ENCODE measurements at places on chromosomes 11 and 22.
A peak's percentile ranks its signal among the peaks of the same experiment; 100 is the strongest.

- no peak for DNase-seq
These were observed 168.4 kb downstream of the C11orf91 start for GRCh38 chr11:33532257-33532656.

DNA sequence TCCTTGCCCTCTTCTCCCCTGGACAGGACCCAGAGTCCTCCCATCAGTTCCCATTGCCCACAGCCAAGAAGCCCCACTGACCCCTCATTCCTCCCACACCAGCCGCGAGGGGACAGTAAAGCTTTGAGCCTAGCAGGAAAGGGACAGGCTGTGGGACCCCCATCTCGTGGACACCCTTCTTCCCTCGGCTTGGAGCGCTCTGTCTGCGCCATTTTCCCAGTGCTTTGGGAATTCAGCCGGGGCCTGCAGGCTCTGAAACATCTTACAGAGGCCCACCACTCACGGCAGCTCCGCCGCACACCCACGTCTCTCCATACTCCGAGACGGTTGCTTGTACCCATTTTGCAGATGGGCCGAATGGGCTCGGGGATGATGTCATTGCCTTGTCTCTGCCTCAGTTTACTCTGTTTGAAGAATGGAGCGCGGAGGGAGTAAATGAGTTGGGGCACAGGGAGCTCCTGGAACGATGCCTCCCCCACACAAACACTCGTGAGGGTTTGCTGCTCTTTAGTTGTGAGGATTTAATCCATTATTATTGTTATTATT is 447.7 kb downstream of the TBC1D22A start:
- no peak for DNase-seq

DNA sequence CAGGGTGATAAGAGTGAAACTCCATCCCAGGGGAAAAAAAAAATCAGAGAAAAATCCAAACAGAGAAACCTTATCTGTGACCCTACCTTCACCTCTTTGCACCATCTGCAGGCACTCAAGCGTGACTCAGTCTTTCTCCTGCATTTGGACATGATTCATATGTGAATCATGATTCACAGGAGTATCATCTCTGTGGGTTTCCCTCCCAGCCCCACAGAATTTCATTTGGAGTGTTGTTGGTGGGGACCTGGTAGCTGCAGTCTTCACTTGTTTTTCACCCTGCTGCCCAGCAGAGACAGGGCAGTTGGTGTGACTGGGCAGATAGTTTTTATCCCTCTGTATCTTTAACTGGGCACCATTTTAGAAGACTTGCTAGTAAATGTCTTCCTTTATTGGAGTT is 75.7 kb downstream of the DEPDC5 start:
- DNase-seq = peak; percentile 34

GRCh38 chr11:101880222-101880621 is 34.6 kb upstream of the CEP126 start:
- DNase-seq = no peak

DNA sequence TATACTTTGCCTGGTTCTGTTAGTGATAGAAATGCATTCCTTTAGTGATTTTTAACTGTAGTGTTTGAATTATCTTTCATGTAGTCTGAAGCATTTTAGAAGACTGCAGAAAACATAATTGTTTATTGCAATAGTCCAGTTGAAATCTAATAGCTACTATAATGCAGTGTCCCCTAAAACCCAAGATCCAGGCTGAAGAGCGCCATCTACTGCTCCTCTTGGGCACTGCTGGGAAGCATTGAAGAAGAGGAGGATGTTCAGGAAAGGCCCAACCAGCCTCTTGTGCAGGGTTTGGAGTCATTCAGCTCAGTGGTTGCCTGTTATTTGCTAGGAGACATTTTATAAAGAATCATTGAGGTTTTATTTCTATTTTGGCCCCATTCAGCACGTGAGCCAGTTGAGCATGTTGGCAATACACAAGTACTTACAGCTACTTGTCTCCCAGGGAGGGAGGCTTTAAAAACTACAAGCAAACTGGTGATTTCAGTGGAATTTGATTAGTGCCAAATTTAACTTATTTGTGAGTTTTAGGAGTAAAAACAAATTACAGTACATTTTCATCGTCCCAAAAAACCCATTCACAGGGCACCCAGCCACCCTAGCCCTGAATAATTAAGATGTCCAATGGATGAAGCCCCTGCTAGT is 74.9 kb upstream of the HORMAD2 start:
- DNase-seq = peak; percentile 62

DNA sequence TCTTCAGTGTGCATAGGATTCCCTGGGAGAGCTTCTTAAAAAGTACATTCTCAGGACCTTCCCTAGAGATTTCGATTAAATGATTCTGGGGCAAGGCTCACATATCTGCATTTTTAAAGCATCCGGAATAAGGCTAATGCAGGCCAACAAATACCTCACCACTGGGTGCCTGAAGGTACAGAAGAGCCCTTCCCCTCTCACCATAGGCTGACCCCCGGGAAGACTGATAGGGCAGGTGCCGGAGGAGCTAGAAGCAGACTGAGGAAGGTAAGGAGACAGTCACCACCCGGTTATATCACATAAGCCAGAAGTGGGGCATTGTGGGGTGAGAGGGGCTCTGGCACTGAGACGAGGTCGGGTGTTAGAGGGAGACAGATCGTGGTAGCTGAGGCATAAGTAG is 1059.3 kb downstream of the NTM start:
- no peak for DNase-seq

- DNase-seq = no peak
These were observed 14.5 kb upstream of the TPP1 start for GRCh38 chr11:6633422-6634408.

DNA sequence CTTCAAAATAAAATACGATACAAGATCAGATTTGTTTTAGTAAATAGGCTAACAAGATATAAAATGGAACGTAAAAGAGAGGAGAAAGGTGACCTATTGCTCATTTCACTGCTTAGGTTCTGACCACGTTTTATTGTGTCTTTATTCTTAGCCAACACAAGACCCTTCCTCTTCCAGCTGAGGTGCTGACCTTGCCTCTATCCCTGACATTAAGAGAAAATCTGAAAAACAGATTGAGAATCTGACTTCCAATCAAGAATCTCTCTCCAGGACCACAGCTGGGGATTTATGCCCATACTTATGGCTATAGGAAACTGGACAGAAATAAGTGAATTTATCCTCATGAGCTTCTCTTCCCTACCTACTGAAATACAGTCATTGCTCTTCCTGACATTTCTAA is at the start of gene OR10A5:
Gene OR10A5 (plus strand): TSS at position 301 of the 400 bp plus-strand sequence. CDS start 0 bp downstream, at position 301.
- no peak for DNase-seq

DNA sequence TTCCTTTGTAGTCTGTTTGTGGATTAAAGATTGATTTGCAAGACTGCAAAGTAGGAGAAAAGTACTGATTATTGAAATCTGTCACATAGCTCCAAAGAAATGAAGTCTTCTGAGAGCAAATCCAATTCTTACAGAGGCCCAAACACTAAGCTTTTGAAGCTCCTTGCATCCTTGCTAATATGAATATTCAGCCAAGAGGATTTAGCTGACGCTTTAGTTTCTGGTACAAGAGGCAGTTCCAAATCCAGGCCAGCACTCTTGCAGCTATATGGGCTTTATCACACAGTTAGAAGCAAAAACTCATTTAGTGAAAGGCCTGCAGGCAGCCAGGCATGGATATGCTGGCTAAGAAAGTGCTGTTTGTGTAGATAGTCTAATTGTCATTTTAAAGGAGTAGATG is 12.7 kb downstream of the PAAF1 start:
- DNase-seq = no peak

DNA sequence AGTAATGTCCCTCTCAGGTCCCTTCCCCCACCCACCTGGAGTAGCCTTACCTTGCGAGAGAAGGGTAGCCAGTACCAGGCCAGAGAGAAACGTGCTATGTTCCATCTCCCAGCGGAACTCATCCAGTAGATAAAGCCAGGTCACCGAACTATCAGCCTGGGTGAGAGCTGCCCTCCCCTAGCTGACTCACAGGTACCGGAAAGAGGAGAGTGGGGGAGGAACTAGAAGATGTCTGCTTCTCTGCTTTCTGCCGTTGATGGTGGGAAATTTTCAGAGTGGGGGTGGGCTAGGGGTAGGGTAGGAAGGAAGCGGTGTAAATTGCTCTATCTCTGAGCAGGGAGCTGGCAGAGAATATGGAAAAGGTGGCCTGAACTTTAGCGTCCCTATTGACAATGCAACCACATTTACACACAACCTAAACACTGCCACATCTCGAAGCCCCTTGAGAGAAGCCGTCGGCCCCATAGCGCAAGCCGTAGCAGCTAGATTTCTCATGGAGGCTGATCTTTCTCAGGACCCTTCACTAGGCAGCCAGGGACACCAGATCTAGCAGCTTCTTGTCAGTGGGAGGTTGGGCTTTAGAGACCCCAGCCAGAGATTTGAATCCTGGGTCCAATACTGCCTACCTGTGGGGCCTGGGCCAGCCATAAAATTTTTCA is at the start of gene CD3D:
Gene CD3D (minus strand): TSS at position 203 of the 659 bp plus-strand sequence. CDS start 98 bp downstream, at position 105.
- DNase-seq = peak; percentile 63

- no peak for DNase-seq
These were observed 15.3 kb upstream of the MICAL2 start for GRCh38 chr11:12094872-12095800.

DNA sequence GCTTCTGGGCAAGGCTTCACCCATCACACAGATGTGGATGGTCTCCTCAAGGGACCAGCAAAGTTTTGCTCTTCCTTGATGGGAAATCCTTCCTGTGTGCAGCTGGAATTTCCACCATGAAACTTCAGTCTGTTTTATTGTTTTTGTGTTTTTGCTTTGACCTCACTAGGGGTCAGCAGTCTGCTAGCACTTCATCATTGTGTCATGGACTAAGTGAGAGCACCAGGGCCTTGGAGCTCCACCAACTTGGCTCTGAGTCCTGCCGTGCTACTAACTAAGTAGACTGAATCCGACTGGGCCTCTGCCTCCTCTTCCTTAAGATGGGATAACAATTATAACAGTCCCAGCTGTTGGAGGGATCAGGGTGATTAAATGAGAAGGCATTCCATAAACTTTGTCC is 305.8 kb upstream of the NCAM1 start:
- DNase-seq = no peak

- no peak for DNase-seq
These were observed 90.7 kb downstream of the PPP6R3 start for GRCh38 chr11:68551223-68551622.

GRCh38 chr11:130651066-130651855 is 202.8 kb downstream of the ADAMTS15 start:
- no peak for DNase-seq

DNA sequence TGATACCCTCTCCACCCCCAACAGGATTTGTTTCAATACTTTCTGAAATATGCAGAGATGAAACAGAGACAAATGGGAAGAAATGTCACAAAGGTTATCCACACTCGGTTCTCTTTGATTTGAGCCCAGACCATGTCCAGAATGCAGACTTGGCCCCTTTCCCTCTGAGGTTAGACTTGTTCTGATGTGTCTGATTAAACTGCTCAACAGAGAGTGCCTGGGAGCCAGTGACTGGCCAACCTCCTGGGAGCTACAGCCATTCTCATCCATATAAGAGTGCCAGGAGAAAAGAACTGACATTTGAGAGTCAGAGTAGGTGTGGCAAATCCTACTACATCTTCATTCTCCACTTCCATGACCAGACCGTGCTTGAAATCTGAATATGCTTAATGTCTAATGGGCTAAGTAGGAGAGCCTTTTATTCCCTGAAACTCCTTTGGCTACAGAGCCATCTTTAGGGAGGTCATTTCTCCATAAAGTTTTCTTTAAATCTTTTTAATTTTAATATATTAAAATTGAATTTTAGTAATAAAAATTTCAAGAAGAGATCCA is 201.4 kb downstream of the BLID start:
- DNase-seq = no peak

- DNase-seq = no peak
These were observed 518.3 kb downstream of the MN1 start for GRCh38 chr22:27283240-27283639.

- no peak for DNase-seq
These were observed 399.3 kb downstream of the CADM1 start for GRCh38 chr11:115104851-115105453.

All from stimulated activated CD4-positive, alpha-beta T cell treated with anti-CD3 and anti-CD28 coated beads, Interleukin-4, amount 100 ng/mL, for 1 hour (primary cell).